ENCODE measurements at places on chromosomes 13 and 19.

- DNase-seq: no peak
Observed at GRCh38 chr13:99385161-99385560, 78.0 kb upstream of the GPR183 start.

DNA sequence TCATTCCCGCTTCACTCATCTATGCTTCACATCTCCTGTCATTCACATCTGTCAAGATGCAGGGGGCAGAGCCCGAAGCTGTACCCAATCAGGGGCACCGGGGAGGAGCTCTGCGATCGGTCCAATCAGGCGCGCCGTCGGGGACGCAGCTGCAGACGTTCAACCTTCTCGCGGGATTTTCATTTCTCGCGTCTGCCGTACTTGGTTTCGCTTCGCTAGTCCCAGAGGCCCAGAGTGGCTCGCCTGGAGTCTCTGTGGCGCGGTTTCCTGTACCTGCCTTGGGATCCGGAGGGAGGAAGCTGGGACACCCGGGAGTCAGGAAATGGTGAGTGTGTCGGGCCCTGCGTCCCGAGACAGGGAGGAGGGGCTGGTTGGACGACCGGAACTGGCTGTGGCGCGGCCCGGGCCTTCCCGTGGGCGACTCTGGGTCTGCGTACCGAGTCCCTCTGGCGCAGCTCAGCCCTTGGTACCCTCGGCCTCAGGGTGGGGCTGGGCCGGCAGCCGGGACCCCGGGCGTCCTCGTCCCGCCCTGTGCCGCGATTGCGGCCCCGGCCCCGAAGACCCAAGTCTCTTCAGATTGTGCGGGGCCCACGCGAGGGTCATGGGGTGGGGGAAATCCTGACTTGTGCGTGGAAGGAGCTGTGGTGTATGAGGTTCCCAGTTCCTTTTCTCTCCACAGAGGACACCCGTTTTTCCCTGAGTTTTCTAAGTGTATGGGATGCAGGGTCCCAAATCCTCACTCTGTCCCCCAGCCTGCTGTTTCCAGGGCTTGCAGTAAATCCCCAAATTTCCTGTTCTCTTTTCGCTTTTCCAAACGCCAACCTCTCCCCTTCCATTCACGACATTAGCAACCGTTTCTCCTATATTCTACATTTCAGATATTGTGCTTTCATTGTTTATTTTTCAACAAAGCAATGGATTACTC, at the start of gene ZNF136:
Gene ZNF136, plus strand, starts transcription at position 215 of the 925 bp plus-strand sequence. Its CDS starts 108 bp downstream, at position 323.
- peak; percentile 96 for DNase-seq

- no peak for DNase-seq
Observed at GRCh38 chr13:100022798-100023197, 41.2 kb downstream of the ZIC2 start.

DNA sequence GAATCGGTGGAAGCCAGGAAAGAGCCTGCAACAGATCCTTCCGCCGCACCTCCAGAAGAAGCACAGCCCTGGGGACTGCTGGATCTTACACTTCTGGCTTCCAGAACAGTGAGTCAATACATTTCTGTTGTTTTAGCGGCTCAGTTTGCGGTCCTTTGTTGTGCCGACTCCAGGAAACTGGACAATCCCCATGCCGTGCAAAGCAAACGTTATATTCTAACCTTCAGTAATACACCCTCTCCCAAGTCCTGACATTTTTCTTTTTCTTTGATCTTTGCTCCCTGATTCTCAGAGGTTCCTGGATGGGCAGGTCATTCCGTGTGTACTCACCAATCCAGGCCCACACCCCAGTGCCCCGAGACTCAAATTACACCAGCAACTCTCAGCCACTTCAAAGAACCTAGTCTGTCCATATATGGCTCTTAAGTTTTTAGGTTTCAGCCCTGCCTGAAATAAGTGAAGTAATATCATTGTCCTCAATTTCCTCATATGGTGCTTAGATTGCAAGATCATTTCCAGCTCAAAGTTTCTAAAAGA, 387.1 kb upstream of the SGCG start:
- DNase-seq: no peak

GRCh38 chr13:113803409-113804016, 44.5 kb downstream of the TMEM255B start:
- no peak for DNase-seq

DNA sequence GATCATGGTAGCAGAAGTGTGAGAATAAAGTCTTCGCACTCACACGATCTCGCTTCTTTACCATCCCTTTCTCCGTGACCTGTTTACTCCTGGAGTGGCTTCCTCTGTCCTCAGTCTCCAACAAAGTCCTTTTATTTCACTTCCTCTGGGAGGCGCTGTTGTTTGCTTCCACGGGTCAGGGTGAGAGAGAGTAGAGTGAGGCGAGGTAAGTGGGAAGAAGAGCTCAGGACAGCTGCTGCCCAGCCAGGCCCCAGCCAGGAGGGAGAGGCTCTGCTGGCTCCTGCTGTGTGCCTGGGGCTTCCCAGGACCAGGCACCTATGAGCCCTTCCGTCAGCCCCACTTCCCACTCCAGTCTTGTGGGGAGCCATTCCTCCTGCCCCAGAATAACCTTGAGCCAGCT, 242.1 kb downstream of the FGF9 start:
- no peak for DNase-seq

- DNase-seq: no peak
Observed at GRCh38 chr13:30907121-30907861, 1.2 kb downstream of the MEDAG start.

GRCh38 chr13:90107661-90108060, 1239.8 kb upstream of the MIR17HG start:
- DNase-seq: no peak

GRCh38 chr19:2157452-2157851, 6.1 kb upstream of the AP3D1 start:
- no peak for DNase-seq

DNA sequence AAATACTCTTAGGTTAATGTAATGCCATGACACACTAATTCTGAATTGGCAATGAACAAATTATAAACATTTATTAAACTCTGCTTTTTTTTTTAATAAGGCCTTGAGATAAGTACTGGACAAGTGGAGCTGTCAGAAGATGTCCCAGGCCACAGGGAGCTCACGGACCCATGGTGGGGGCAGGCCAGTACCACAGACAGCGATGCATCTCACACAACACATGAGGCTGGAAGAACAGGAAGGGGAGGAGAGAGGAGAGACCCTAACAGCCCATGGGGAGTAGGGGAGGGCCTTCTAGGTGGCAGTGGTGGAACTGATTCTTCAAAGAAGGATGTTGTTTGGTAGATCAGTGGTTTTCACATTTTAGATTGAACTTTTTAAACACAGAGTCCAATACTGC, 128.4 kb downstream of the LHFPL6 start:
- no peak for DNase-seq

DNA sequence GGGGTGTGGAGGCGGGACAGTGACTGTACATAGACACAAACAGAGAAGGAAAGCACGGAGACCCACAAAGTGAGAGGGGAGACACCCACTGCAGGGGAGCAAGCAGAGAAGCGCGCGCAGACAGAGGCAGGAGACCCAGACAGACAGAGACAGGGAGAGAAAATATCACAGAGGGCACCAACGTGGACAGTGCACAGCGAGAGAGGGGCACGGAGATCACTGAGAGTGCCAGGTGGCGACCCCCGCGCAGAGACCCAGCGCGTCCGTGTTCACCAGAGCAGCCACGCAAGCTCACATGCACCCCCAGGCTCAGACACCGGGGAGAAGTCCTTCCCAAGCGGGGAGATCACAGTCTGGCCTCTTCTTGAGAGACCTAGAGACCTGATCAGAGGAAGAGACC, 1.4 kb upstream of the CACNG7 start:
- no peak for DNase-seq

DNA sequence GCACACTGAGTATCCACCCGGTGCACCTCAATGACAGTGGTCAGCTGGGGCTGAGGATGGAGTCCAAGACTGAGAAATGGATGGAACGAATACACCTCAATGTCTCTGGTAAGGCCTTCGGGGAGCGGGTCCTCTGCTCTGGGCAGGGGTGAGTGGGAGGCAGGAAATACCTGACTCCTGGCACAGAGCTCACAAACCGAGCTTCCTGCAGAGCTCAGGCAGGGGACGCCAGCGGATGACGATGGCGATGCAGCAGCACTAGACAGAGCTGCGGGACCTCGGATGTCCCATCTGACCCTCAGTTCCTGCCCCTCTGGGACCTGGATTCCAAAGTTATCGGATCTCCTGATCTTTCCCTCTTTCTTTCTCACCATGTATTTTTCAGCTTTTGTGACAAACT, 3.8 kb downstream of the CD22 start:
- DNase-seq: no peak

GRCh38 chr19:33864311-33864850, 67.7 kb downstream of the KCTD15 start:
- no peak for DNase-seq

DNA sequence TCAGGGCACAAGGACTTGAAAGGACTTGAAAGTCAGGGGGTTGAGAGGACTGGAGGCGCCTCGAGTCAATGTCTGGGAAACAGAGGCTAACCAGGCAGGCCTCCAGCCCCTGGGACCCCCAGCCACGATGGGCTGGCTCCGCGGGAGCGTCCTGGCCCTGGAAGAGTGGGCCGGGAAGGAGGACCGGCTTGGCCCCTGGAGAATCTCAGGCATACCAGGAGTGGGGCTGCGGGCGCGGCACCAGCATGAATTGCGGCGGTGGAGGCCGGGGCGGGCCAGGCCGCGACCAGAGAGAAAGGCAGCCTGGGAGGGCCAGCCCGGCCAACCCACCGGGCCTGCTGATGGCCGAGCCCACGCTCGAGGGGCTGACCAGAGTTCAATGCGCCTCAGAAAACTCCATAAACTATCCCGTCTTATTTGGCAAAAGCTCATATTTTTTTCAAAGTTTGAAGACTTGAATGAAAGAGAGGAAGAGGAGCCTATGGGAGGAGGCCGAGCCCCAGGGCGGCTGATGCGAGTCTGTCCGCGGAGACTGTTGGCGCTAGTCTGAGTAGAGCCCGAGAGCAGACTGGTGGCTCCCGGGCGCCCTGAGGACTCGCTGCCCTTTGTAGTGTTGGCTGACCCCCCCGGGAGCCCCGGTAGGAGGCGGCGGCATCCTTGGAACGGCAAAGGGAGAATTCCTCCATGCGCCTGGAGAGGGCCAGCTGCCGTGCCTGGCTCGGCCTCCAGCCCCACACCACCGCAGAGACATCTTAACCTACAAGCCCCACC, 68.0 kb downstream of the MLLT1 start:
- DNase-seq: no peak

DNA sequence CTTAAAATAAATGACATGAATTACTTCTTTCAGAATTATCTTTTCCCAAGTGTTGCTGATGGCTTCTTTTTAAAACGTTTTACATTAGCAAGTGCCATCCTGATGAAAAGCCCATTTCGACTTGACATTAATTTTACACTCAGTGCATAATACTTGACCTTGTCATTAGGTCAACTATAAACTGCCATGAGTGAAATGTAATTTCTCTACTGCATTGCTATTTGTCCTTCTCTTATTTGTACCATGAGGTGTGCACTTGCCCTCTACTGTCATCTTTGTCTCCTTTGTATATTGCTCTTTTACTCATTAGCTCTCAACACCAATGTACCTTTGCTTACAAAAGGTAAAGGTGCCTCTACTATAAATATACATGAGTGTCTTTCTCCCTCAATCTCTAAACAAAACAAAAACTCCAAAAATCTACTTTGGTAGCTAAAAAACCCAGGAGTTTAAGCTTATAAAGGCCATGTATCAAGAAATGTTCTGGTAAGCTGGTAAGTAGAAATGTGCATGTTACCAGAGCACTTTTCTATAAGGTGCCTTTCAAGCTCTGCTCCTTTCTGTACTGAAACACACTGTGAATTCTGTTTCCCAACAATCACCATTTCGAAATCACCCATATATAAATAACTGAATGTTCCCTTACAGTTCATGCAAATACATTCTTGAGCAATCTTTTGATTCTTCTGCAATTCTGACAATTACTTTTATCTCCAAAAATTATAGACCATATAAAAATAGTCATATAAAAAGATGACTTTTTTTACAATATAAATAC, 351.4 kb downstream of the SLITRK5 start:
- no peak for DNase-seq

- DNase-seq: no peak
Observed at GRCh38 chr13:24264976-24265375, 44.4 kb upstream of the C1QTNF9 start.

All from erythroblast (primary cell).